Liver (tissue), 10 donors: ENCODE measurements at places on chromosomes 5 and 9. TPM values are rescaled to one million over a fixed set of nuclear protein-coding genes. Genes with fewer than 3 reads are reported as not detected.

DNA sequence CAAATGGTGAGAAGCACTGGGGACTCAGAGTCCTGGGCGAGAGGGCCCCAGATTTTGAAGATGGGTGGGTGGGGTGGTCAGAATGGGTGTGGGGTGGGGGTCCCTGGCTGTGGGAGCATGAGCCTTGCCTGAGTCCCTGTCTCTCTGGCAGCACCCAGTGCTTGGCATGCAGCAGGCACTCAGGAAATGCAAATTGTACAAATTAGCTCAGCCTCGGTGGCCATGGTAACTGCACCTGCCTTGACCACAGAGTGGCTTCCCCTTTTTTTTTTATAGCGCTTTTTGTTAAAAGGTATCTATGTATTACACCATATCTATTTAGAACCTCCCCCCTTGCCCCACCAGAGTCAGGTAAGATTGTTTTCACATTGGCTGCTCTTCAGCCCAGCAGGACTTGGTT lies 19.2 kb upstream of the PITX1 start:
- no peak overlapping the region for H3K4me3 ChIP-seq
- H3K27ac ChIP-seq: no peak overlapping the region
- no peaks in the 10 kb centered on the region for H3K4me1 ChIP-seq
- no peaks in the 10 kb centered on the region for H3K36me3 ChIP-seq
- H3K27me3 ChIP-seq: peaks cover 7% of the 10 kb centered on the region

DNA sequence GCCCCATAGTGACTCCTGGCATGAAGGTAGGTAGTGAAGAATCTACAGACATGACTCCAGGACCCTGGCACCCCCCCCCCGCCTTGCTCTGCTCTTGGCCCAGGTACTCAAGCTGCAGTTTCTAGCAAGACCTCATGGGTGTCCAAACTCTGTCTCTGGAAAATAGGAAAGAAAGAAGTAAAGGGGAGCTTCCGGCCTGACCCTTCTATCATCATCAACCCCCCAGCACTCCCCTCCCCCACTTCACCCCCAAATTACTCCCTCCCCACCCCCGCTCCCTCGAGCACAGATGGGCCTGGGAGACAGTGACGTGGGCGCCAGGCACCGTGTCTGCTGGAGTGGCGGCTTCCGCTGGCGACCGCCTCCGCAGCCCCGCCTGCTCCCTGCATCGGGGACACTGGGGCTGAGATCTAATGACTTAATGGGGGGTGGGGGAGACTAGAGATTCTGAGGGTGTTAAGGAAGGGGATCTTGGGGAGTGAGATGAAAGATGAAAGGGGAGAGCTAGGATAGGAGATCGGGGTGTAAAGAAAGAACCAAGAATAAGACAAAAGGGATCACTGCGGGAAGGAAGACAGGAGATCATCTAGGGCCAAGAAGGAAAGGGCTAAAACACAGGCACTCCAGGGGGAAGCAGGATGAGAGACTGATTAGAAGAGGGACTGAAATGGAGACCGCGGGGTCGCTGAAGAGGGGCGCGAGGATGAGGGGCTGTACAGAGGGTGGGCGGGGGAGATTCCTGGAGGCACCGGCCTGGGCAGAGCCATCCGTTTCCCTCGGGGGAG lies 1.1 kb upstream of the DNAJB5 start:
- H3K4me1 ChIP-seq: peaks cover 2% of the 10 kb centered on the region
- peak overlapping the region; percentile 44 for H3K4me3 ChIP-seq
- H3K36me3 ChIP-seq: no peaks in the 10 kb centered on the region
- no peak for DNase-seq
- H3K27me3 ChIP-seq: no peaks in the 10 kb centered on the region

DNA sequence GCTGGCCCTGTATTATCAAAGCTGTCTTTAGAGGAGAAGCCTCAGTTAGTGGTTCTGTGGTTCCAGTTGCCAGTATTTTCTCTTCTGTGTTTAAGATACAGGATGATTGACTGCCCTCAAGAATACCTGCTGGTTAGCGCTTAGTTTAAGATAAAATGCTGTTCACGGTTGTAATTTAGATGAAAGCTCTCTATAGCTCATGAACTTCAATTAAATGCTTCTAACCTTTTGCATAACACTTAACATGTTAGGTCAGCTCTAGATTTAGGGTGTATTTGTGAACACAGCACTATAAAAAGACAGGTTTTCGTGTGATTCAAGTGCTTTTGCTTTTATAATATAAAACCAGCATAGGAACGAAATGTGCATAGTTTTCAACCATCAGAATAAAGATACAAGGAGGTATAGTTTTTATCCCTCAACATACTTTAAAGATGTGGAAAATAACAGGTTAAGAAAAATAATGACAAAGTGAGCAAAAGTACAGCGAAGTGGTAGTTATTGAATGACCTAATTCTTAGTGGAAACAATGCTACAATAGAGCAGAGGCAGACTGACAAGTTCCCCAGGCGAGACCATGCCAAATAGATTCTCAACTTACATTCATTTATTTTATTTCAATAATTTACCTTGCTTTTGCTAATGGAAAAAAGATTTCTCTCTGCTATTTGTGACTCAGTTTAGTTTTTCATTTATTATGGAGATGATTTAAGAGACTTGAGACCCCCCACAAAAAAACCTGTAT lies 602.6 kb upstream of the DMAC1 start:
- H3K27me3 ChIP-seq: no peaks in the 10 kb centered on the region
- H3K4me3 ChIP-seq: no peak overlapping the region
- no peaks in the 10 kb centered on the region for H3K4me1 ChIP-seq
- no peak for DNase-seq
- H3K36me3 ChIP-seq: no peaks in the 10 kb centered on the region
- H3K27ac ChIP-seq: no peak overlapping the region

DNA sequence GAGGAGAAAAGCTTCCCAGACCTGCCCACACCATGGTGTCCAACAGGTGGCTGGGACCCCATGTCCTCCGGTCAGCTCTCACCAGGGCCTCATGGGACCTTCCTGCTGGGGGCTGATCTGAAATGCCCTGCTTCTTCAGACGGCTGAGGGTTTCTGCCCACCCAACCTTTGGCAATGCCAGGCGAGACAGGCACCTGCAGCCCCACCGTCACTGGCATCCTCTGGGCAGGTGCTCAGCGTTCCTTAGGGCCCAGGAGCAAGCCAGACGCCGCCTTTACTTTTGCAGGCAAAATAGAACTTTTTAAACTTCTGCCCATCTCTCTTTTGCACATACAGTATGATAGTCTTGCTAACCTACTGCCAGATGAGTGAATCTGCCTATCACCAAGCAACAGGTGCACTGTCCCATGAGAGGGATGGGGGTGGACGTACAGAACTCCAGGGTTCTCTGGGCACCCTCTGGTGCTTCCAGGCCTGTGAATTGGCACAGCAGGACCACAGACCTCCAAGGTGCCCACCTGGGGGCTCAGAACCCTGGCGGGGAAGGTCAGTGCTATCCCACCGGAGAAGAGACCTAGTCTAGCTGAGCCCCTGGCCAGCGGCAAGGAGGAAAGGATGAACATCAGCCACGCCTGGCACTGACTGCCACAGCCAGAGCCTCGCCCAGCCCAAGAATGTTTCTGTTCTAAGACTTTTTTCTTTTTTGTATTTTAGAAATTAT lies 7.5 kb downstream of the OBP2B start:
- no peak overlapping the region for H3K4me3 ChIP-seq
- no peak overlapping the region for H3K27ac ChIP-seq

Gene PCDHGA10
- 2.0 TPM for total RNA-seq

Gene ALAD
- 99.1 TPM for total RNA-seq

GRCh38 chr5:112685931-112686330 lies 51.8 kb upstream of the APC start:
- H3K27ac ChIP-seq: no peak overlapping the region
- DNase-seq: no peak
- H3K4me1 ChIP-seq: no peaks in the 10 kb centered on the region
- H3K27me3 ChIP-seq: no peaks in the 10 kb centered on the region
- no peak overlapping the region for H3K4me3 ChIP-seq
- H3K36me3 ChIP-seq: no peaks in the 10 kb centered on the region

DNA sequence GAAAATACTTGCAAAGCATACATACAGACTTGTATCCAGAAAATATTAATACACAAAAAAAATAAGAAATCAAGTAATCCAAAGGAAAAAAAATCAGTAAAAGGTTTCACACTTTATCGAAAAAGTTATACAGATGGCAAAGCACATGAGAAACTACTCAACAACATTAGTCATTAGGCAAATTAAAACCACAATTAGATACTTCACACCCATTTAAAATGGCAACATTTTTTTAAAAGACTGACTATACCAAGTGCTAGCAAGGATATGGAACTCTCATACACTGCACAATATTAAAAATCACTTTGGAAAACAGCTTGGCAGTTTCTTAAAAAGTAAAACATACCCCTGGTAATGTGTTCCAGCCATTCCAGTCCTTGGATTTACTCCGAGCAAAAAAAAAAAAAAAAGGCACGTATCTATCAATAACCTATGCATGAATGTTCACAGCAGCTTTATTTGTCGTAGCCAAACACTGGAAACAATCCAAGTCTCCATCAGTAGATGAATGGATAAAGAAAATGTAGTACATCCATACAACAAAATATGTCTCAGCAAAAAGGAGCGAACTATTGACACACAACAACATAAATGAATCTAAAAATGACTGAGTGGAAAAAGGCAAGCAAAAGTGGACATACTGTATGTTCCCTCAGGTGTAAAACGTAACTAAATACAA lies 66.0 kb downstream of the GNAQ start:
- no peak overlapping the region for H3K4me3 ChIP-seq
- no peaks in the 10 kb centered on the region for H3K27me3 ChIP-seq
- no peaks in the 10 kb centered on the region for H3K4me1 ChIP-seq
- no peak overlapping the region for H3K27ac ChIP-seq
- no peak for DNase-seq
- no peaks in the 10 kb centered on the region for H3K36me3 ChIP-seq

- no peaks in the 10 kb centered on the region for H3K27me3 ChIP-seq
- H3K4me3 ChIP-seq: no peak overlapping the region
- H3K27ac ChIP-seq: peak overlapping the region; percentile 71
- DNase-seq: peak; percentile 36
Measured at GRCh38 chr9:109277451-109277850, 43.4 kb downstream of the EPB41L4B start.

DNA sequence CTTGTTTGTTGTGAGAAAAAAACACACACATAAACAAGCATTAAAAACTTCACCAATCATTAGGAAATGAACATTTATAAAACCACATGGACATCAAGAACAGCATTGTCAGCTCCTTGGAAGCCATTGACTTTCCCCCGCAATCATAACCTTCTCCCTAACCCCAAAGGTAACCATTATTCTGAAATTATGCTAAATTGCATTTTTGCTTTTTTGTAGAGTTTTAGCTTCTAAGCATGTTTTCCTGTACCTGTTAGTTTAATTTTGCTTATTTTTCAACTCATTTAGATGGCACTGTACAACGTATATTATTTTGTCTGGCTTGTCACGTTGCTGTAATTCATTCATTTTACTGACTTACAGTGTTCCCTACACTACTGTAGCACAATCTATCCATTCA lies 36.8 kb downstream of the PDE6A start:
- H3K27ac ChIP-seq: no peak overlapping the region
- H3K4me1 ChIP-seq: no peaks in the 10 kb centered on the region
- no peak for DNase-seq
- H3K36me3 ChIP-seq: no peaks in the 10 kb centered on the region
- no peaks in the 10 kb centered on the region for H3K27me3 ChIP-seq

GRCh38 chr9:90167914-90168313 lies 474.7 kb downstream of the DIRAS2 start:
- no peak overlapping the region for H3K4me3 ChIP-seq
- DNase-seq: no peak

DNA sequence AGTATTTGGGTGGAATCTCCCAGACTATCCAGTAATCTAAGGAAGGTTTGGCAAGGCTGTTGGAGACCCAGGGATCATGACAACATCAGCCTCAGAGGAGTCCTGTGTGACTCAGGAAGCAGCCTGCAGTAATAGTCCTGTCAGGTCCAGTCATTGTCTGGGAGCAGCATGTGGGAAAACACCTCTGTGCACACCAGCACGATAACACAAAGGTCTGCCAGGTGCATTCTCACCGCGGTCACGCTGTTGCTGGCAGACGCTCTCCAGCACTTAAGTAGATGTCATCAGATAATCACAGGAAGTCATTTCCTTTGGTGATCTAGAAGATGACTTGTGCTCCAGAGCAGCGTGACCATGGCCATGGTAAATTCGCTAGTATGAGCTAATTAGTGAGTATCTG lies 99.2 kb upstream of the IQGAP2 start:
- H3K27me3 ChIP-seq: no peaks in the 10 kb centered on the region
- peak overlapping the region; percentile 61 for H3K27ac ChIP-seq
- H3K4me3 ChIP-seq: no peak overlapping the region
- H3K36me3 ChIP-seq: no peaks in the 10 kb centered on the region

GRCh38 chr9:27933210-27934025 lies 360.1 kb upstream of the C9orf72 start:
- DNase-seq: no peak
- H3K27me3 ChIP-seq: no peaks in the 10 kb centered on the region
- no peaks in the 10 kb centered on the region for H3K4me1 ChIP-seq
- H3K27ac ChIP-seq: no peak overlapping the region

Gene IRX2
- not detected for total RNA-seq

- no peak for DNase-seq
- H3K4me1 ChIP-seq: no peaks in the 10 kb centered on the region
- no peaks in the 10 kb centered on the region for H3K27me3 ChIP-seq
- no peak overlapping the region for H3K4me3 ChIP-seq
- no peaks in the 10 kb centered on the region for H3K36me3 ChIP-seq
Measured at GRCh38 chr9:16951502-16951901, 81.0 kb upstream of the BNC2 start.

DNA sequence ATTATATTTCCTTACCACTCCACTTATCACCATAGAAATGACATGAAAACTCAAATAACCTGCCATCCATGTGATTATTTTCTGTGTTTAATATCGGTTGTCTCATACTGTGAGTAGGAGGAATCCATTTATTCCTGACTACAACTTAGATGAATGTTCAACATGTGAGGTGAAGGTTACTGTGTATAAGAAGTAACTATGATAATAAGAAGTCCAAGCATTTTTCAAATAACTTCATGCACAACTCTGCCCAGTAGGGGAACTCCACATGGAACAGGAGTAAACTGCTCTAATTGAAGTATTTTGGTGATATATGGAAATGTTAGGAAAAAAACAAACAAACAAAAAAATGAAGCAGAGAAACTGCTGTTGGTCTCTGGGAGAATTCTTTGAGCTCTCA lies 447.5 kb upstream of the GRIN3A start:
- H3K4me1 ChIP-seq: no peaks in the 10 kb centered on the region
- no peak overlapping the region for H3K27ac ChIP-seq
- DNase-seq: no peak
- no peaks in the 10 kb centered on the region for H3K27me3 ChIP-seq
- no peaks in the 10 kb centered on the region for H3K36me3 ChIP-seq

DNA sequence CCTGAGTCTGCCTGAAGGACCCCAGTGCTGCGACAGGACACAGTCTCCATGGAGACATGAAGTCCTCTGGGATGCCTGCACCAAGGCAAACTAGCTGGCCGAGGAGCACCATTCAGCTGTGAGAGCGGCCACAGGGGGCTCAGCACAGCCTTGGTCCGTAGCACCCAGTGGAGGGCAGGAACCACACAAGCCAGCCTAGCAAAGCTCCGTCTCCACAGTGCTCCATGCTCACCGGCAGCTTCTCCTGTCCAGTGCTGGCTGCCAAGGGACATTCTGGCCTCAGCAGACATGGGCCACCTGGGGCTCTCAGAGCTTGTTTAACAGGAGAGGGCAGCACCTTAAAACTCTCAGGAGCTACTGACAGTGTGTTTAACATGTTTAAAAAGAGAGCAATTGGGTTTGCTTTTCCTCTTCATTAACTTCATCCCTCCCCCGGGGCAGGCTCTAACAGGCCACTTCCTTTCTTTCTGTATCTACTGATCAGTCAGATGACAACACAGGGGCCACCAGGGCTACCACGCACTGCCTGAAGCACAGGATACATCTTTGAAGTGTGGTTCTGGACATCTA lies 57.0 kb downstream of the SECISBP2 start:
- no peak for DNase-seq
- H3K4me3 ChIP-seq: no peak overlapping the region
- H3K4me1 ChIP-seq: no peaks in the 10 kb centered on the region
- H3K27me3 ChIP-seq: no peaks in the 10 kb centered on the region
